ENCODE measurements at places on chromosomes 11 and 22.

- peak; percentile 91 for DNase-seq
Observed at GRCh38 chr22:31603081-31603525, 58.9 kb downstream of the PISD start.

DNA sequence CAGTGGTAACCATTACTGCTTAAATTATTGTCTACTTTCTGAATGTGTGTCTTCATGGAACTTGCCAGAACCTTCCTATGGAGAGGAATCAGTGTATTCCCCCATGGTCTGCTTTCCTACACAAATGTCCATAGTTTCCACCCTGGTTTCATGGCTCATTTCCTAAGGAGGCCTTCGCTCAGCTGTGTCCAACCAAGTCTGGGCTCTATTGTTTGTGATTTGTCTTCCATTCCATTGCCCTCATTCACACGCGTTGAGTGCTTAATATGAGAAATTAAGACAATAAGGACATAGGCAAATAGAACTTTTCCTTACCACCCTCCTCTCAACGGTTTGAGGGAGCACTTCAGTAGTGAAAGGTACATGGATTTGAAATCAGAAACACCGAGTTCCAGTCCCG, 510.6 kb downstream of the NTM start:
- DNase-seq, result no peak

DNA sequence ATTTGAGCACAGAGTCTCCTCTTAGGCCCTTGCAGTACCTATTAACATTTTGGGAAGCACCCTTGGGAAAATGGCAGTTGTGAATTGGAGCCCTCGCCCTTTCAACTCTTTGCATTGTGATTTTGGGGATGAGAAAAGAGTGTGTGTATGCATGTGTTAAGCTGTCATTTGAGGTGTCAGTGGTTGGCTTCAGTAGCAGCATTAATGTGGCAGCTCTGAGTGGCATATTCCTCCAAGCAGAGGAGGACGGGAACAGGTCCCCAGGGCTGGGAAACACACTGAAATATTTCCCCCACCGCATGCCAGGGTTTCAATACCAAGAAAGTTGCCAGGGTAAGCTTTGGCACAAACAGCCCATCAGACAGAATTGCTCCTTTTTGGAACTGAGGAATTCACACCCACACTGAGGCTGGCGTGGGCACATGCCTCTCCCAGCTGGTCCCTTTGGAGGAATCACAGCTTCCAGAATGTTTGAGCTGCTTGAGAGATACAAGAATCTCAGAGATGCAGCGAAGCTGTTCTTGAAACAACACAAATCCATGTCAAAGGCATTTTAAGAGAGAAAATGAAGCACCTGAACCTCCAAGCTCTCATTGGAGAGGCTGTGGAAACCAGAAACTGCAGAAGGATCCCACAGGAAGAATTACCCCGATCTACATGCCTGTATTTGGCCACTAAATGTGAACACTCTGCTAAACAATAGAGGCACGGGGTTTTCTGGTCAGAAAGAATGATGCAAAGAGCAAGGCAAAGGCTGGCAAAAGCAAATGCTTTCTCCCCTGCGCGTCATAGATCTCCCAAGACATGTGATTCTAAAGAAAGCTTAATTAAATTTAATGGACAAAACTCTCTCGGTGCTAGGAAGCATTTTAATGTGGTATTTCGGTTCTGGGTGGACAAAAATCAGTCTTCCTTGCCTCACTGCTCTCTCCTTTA, 67.2 kb upstream of the RCN1 start:
- DNase-seq, result no peak

GRCh38 chr22:36806835-36807234, 10.0 kb downstream of the PVALB start:
- DNase-seq, result no peak

DNA sequence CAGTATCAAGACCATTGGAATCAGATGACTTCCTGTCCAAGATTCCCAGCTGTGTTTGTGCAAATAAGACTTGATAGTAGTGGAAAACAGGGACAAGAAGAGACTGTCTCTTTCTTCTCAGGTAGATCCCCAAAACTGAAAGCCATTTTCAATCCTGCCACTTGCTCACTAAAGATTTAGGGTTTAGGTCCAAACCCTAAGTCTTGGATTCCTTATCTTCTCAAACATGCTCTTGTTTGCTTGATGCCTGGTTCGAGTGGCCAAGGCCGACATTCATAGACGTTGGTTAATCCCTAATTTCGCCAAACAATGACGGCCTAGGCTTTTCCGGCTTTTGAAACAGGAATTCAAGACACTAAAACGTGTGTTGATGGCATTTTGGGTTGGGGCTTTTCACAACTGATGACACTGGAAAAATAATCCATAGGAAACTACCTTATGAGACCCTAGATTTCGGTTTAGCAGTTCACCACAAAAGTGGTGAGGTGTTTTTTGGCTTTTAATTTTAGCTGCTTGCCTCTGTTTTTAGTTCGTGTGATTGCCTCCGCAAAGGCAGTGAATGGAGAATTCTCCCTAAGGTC, 1.0 kb upstream of the GTPBP1 start:
- peak; percentile 60 for DNase-seq

DNA sequence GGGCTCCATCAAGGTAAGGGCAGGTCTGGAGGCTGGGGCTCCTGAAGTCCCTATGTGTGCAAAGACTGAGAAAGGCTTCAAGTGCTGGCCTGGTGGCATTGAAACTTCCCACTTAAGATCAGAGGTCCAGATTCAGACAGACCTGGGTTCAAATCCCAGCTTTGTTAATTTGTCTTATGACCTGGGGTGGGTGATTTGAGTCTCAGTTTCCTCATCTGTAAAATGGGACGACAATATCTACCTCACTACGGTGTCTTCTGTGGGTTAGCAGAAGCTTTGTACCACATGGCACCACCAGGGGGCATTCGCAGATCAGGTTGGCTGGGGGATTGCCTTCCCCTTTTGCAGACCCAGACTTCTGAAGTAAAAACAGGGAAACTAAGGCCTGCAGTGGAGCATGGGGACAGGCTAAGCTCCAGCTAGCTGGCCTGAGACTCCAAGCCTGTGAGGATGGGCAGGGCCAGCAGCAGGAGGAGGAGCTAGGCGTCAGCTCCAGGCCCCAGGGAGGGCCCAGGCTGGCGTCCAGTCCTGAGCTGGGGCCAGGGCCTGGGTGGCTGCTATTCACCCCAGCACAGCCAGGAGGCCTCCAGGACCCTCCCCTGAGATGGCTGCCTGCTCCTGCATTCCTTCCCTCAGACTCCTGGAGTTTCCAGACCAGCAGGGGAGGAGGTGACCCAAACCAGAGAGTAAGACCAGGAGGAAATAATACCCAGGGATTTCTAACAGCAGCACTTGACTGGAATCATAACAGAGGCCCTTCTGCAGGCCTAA, 1.5 kb downstream of the CASTOR1 start:
- peak; percentile 92 for DNase-seq

- no peak for DNase-seq
Observed at GRCh38 chr11:34394771-34395300, 37.0 kb upstream of the ABTB2 start.

DNA sequence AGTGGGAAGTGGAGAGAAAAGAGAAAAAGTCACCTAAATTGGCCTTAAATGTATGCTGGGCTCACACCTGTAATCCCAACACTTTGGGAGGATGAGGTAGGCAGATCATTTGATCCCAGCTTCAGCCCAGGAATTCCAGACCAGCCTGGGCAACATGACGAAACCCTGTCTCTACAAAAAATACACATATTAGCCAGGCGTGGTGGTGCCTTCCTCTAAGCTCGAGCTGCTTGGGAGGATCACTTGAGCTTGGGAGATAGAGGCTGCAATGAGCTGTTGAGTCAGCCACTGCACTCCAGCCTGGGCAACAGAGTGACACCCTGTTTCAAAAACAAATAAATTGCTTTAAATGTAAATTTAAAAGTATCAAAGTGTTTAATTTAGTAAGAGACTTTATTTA, 3.9 kb downstream of the CBL start:
- DNase-seq, result no peak

DNA sequence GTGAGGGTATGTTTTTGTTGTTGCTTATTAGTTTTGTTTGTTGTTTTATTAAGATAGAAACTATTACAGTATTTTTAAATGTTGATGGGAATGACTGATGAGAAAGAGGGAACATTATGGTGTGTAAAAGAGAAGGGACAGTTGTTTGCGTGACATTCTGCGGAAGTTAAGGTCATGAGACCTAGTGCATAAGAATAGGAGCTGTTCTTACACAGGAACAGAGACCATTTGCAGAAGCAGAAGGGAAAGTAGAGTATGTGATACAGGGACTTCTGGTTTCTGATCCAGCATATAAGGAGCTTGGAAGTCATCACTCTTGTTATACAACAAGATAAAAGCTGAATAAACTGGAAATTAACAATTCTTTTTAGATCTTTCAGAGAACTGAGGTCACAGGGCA, 299.2 kb upstream of the API5 start:
- no peak for DNase-seq

GRCh38 chr11:64747961-64748665, 4.2 kb upstream of the RASGRP2 start:
- DNase-seq, result no peak

DNA sequence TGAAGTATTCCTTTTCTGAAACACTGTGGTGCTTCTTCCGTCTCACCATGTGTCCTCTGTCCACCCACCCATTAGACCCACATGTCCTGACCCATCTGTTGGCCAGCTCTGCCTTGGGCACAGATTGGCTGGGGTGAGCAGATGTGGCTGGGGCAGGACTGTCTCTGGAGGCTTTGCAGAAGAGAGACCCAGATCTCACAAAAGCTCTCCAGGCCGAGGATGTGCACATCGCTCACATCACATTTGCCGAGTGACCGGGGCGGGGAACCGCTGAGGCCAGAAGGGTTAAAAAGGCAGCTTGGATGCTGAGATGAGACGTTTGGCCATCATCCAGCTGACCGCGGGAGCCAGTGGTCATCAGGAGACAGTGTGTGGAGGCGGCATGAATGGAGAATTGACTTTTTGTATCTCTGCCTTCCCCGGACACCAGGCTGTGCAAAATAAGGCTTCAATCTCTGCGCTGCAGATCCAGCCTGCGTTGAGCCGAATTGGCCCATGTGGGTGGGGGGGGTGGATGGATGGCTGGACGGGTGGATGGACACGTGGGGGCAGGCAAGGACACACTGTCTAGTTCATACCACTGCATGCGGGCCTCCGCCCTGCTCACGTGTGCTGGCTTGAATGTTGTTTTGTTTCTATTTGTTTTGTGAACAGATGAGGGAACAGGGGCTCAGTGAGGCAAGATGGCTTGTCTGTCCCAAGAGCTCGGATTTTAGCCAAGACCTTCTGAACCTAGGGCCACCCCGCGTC, 6.1 kb downstream of the IFITM10 start:
- DNase-seq, result no peak

GRCh38 chr11:36156161-36156816, 132.9 kb downstream of the COMMD9 start:
- no peak for DNase-seq

DNA sequence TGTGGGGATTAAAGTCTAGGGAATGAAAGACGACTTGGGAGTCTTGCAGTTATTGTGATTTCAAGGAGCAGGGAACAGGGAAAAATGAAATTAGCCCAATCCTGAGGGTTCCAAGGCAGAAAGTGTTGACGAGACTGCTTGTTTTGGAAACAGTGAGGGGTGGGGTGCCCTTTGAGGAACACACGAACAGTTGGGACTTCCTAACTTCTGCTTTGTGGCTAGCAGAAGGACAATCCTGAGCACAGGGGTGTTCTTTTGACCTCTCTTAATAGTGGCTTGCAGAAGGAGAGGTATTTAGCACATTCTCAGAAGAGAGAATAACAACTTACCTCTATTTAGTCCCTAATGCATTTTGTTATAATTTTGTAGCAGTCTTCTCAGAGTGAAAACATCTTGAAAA, 545.9 kb upstream of the ARHGAP42 start:
- DNase-seq, result no peak

- DNase-seq, result no peak
Observed at GRCh38 chr22:35598396-35598710, 18.8 kb downstream of the MB start.

GRCh38 chr11:78033040-78033439, 10.0 kb upstream of the KCTD14 start:
- DNase-seq, result no peak

DNA sequence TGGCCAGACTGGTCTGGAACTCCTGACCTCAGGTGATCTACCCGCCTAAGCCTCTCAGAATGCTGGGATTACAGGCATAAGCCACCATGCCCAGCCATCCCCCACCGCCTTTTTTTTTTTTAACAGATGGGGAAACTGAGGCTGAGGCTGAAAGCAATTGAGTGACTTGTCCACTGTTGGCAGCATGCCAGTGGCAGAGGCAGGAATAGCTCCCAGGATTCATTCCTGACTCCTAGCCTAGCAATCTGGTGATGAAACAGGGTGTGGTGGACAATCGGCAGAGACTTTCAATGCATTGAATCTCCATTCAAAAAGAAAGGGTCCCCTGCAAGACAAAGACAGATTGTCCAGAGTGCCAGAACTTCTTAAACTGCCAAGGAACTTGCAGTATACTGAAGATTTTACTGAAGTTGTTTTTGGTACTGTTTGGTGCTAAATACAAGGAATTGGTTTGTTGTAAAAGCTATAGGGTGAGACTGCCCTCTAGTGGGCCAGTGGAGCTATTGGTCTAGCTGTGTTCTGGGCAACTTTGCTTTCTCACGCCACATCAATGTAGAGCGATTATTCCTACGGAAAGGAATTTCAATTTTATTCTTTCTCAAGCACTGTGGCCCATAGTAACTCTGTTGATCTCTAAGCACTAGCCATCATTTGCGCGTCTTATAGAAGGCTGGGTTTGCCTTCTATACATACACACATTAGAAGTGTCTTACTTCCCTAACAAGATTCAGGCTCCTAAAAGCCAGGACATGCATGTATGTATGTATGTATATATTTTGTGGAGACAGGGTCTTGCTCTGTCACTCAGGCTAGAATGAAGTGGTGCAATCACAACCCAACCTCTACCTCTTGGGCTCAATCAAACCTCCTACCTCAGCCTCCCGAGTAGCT, 21.0 kb downstream of the C22orf31 start:
- DNase-seq, result peak; percentile 81

GRCh38 chr22:20064140-20064480, 15.9 kb upstream of the DGCR8 start:
- no peak for DNase-seq
